ENCODE measurements at places on chromosomes 7 and 10.

GRCh38 chr10:28920091-28920490 is 242.8 kb downstream of the BAMBI start:
- no peak for DNase-seq

DNA sequence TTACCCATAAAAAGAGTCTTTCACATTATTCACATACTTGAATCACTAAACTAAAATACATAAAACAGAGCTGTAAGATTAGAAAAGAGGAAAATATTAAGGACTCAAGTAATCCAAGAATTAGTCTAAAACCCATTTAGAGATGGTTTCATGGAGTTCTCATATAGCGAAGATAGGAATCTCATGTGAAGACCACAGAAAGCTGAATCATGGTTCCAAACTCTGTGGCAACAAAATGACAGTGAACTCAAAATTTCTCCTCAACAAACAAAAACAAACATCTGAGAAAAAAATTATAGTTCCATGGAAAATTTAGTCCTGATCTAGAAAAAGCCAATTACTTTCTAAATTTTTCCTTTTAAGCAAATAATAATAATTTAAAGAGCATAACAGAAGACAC is 34.6 kb downstream of the BAZ1B start:
- no peak for DNase-seq

DNA sequence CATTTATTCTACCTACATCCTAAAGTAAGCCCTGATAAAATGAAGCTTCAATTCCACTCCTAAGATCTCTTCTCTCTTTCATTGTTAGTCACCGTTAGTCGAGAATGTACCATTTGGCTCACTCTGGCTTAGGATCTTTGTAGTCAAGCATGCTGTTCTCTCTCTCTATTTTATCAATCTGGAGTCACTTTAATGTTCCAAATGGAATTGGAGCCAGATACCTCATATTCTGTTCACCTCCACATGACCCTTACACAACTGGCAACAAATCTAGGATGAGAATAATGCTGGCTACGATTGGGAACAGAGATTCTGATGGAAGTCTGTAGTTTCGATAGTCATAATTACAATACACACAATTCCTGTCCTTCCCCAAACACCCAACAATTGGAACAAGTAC is 213.7 kb downstream of the TWIST1 start:
- no peak for DNase-seq

GRCh38 chr10:56319386-56319785 is 41.7 kb downstream of the ZWINT start:
- DNase-seq = no peak

GRCh38 chr10:124385627-124386185 is 33.0 kb downstream of the OAT start:
- no peak for DNase-seq

DNA sequence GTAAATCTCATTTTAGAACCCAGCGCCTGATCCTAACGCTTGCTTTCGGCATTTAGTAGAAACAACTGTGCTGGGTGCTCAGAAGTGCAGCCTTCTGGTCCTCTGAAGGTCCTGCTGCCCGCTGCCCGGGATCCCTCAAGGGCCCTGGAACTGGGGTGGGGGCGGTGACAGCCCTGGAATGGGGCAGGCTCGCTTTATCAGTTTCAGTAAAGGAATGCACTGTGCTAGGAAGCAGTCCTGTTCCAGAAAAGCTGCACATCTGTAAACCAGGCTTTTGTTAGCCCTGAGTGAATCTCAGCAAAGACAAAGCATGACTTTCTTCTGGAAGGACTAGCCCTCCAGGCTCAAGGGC is 254.6 kb downstream of the TNS3 start:
- no peak for DNase-seq

- DNase-seq = no peak
These were observed 26.5 kb upstream of the TMEM254 start for GRCh38 chr10:80051993-80052392.

GRCh38 chr10:27792216-27792615 is 46.6 kb upstream of the MKX start:
- no peak for DNase-seq

- DNase-seq = no peak
These were observed 316.8 kb upstream of the STEAP1 start for GRCh38 chr7:89837515-89837914.
